ENCODE measurements at places on chromosomes 6 and 20.

- no peak for DNase-seq
These were observed 47.1 kb downstream of the HNF4A start for GRCh38 chr20:44402391-44403193.

DNA sequence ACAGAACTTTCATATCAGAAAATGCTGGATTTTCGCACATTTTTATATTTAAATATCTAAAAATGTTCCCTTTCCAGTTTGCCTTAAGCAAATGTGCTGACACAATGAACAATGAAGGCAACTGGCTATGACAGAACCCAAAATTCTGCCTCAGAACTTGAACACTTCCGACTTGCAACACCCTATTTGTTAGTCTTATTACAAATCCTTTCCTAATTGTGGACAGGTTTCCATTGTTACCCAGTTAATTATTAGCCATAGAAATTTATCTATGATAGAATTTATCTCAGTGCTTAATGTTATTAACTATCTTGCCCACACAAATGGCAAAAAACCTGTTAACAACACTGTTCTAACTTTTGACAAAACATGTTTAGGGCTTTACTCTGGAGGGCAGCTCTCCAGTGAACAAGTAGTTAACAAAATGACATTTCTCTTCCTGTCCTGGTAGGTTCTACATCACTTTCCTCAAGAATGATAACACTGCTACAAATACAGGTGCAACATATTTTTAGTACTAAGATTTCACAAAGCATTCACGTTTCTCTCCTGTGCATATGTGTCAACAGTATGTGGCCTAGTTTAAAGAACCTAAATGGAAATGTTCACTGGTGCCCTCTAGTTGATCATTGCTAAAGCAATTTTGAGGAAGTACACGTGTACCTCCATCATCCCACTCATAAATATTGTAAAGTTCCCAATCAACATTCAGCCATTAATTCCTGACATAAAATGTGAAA is 58.4 kb downstream of the HIVEP2 start:
- no peak for DNase-seq

GRCh38 chr20:62697468-62697912 is 11.1 kb upstream of the NTSR1 start:
- no peak for DNase-seq

DNA sequence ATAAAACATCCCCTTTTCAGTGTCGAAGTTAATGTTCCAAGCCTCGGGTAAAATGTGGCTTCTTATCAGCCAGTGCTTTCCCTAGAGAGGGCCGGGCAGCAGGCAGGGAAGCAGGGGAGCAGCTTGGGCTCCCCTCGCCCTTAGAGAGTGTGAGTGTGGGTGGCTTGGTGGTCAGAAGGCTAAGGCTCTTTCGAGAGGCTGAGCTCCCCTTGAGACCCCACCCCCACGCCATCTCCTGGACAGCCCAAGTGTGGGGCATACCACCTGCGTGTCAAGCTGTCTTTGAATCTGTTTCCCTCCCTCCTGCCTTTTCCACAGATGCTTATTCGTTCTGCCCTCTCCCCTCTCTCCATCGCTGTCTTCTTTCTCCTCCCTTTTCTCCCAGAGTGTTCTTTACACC is 95.1 kb upstream of the FOXP4 start:
- DNase-seq, result no peak

DNA sequence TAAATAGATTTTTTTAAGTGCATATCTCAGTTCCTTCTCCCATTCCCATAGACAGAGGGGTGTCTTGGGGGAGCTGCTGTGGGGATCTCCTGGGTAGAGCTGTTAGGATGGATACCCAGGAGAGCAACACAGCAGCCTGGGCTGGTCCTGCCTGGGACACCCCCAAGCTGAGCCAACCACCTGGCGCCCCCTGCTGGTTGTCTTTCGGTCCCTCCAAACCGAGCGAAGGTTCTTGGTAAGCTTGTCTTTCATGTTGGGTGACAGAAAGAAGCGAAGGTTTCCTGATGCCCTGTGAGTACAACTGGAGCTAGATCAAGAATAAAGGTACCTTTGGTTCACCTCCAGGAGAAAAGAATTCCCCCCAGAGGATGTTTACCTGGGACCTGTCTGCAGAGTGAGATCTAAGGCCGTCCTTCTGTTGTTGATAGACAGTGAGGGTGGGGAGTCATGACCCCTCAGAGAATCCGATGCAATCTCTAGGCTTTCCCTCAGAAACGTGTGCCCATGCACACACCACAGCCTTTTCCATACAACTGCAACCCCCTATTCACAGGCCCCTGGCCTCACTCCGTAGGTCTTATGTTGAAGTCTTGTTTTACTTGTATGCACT is 50.8 kb downstream of the SNX9 start:
- peak; percentile 74 for DNase-seq

- no peak for DNase-seq
These were observed 54.2 kb upstream of the FAM83D start for GRCh38 chr20:38872036-38872435.

- no peak for DNase-seq
These were observed 563 bp upstream of the SRSF3 start for GRCh38 chr6:36593569-36594028.

DNA sequence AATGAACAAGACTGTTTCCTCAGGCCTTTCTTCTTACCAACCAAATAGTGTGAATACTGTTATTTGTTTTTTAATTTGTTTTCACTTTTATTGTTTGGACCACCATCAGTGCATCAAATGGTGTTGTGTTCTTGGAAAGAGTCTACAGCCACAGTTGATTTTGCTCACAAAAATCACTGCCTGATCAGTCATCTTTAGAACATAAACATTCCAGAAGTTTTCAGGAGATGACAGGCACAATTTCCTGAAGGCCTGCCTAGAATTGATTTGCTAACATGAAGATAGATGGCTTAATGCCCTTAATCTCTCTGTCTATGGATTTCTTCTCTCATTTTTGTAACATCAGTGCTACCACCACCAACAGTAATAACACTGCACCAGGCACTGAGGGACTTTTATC is 13.5 kb downstream of the IL22RA2 start:
- no peak for DNase-seq

GRCh38 chr6:30568245-30568644 is 3.0 kb upstream of the ABCF1 start:
- DNase-seq, result no peak

GRCh38 chr6:101730954-101731353 is 337.4 kb downstream of the GRIK2 start:
- DNase-seq, result no peak

DNA sequence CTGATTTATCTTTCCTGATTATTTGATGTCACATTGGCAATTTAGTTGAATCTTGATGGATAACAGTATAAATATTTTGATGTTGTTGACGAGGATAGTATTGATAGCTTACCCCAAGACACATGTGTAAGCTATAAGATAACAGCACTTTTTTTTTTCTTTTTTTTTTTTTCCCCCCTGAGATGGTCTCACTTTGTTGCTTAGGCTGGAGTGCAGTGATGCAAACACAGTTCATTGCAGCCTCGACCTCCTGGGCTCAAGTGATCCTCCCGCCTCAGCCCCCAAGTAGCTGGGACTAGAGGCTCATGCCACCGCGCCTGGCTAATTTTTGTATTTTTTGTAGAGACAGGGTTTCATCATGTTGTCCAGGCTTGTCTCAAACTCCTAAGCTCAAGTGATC is 21.8 kb downstream of the MYO6 start:
- DNase-seq, result no peak

DNA sequence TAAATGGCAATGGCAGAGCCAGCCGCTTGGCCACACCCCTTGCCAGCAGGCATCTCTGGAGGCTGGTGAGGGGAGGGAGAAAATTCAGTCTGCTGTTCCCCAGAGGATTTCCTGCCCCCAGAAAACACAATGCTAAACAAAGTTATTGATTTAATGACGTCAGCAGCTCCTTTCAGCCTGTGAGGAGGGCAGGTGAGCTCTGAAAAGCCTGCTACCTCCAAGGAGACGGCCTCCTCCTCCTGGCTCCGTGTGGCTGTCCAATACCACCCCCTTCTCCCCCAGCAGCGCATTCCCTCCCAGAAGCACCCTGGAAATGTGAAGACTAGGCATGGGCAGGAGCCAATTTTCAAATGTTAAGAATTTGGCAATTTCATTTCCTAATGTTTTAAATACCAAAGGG is 393.1 kb downstream of the ZFAND3 start:
- DNase-seq, result no peak

DNA sequence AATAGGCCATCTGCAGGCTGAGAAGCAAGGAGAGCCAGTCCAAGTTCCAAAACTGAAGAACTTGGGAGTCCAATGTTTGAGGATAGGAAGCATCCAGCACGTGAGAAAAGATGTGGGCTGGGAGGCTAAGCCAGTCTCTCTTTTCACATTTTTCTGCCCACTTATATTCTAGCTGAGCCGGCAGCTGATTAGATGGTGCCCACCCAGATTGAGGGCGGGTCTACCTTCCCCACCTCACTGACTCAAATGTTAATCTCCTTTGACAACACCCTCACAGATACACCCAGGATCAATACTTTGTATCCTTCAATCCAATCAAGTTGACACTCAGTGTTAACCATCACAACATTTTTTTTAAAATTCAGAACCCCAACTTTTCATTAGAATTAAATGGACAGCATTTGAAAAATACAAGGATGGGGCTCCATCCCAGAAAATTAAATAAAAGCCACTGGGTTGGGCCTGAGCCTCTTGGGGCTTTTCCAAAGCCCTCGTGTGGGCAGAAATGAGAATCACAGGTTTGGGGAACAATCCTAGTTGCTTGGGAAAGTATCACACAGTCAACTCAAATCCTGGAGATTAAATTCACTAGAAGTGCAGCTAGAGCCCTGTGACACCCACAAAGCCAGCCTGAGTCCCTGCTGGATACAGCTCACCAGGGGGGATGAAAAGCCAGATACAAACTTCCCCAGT is 2.2 kb downstream of the CLDN20 start:
- no peak for DNase-seq

- no peak for DNase-seq
These were observed 8.2 kb downstream of the PPP1R14C start for GRCh38 chr6:150150821-150151646.

DNA sequence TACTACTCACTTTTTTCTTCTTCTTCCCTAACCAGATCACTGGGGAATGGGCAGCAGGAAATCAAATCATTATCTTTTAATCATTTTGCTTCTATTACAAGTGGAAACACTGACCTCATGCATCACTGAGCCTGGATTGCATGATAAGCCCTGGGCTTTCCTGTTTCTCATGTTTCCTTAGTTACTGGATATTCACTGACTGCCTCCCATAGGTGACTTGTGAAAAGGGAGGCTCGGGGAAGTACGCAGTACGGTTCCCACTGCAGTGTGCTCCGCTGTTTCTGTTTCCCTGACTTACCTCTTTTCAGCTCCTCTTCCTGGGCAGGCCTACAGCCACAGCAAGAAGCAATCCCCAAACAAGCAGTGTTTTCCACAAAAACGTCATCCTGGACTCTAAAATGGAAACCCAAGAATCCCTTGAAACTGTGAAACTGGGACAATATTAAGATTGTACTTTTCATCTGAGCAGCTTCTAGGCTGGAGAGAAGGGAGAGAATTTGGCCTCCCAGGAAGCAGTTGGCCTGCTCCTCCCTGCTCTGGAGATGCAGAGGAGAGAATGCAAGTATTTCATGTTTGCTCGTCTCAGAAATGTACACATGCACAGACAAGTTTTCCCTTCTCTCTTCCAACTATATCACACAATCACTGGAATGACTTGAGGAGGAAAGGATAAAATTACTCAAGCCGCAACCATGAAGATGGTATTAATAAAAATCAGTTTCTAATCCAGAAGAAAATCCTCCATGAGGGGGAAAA is 13.1 kb downstream of the BTNL2 start:
- no peak for DNase-seq

DNA sequence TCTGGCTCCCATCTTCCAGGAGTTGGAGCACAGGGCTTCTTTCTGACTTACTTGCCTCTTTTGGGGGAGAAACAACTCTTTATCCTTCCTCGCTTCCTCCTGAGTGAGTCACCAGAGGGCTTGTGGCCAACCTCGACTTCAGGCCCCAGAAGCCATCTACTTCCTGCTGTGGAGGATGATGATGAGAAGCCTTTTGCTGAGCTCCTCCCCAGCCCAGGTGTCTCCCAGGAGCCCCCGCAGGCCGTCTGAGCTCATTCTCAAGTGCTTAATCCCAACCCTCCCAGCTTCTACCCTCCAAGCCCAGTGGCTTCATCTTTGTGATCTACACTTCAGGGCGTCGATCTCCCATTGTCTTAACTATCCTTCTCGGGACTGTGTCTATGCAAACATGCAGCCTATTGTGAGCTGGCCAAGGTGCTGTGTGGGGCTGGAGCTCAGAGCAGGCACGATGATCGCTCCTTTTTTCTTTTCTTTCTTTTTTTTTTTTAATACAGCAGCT is 27.9 kb downstream of the SDCBP2 start:
- no peak for DNase-seq

- no peak for DNase-seq
These were observed 159.7 kb downstream of the GMDS start for GRCh38 chr6:2085657-2086056.

DNA sequence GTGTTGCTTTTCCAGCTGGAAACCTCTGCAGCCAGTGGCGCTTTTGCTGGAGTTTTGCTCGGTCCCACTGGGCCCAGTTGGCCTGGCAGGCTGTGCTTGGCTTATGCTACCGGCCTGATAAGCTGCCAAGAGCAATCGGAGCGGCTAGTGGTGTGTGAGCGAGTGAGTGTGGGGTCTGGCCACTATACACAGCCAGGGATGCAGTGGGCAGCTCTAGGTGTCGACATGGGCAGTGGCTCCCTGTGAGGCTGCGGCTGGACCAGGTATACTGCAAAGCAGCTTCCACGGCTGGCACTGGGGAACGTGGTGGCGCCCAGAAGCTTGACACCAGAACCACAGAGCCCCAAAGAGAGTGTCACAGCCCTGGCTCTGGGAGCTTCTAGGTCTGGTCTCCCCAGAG is 996.5 kb downstream of the GRIK2 start:
- no peak for DNase-seq

DNA sequence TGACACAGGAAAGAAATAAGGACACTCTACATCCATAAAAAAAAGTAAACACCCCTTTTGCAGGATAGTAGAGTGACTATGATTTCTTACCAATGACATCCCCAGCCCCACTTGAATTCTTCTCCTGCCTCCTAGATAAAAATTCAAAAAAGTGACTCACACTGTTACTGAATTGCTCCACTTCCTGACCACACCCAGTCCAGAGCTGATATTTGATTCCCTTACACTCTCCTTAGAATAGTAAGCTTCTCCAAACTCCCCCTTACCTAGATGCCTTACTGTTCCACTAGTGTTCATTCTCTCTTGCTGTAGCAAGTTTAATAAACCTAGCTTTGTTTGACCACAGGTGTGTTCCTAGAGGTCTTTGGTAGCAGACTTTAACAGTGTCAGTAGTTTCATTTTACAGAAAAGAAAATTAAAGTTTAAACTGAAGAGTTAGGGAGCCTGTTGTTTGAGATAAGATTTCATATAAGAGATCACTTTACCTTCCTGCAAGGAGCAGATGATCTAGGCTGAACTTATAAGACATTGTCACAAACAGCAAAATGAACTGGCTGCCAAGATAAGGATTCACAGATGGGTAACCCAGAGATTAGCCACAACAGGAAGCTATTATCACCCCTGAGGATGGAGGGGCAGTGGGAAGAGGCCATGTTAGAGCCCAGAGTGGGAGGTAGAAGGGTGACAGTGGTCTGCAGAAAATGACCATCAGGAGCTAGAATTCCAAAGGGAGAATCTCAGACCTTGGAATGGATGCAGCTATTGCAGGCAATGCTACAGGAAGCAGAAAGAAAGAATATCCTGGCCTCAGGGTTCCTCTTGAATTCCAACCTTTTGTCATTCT is 28.4 kb upstream of the BTN3A2 start:
- DNase-seq, result no peak

GRCh38 chr20:52054123-52054522 is 137.5 kb downstream of the ZFP64 start:
- no peak for DNase-seq

Measured in activated naive CD4-positive, alpha-beta T cell (primary cell).